GM12878 (cell line): ENCODE measurements at places on chromosomes 6 and 20.

DNA sequence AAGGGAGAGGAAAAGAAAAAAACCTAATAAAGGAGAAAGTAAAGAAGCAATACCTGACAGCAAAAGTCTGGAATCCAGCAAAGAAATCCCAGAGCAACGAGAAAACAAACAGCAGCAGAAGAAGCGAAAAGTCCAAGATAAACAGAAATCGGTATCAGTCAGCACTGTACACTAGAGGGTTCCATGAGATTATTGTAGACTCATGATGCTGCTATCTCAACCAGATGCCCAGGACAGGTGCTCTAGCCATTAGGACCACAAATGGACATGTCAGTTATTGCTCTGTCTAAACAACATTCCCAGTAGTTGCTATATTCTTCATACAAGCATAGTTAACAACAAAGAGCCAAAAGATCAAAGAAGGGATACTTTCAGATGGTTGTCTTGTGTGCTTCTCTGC lies 70.8 kb upstream of the RNF146 start:
- no peak for DNase-seq

- no peak for DNase-seq
Measured at GRCh38 chr20:61561111-61561830, 309.2 kb downstream of the CDH4 start.

GRCh38 chr20:7710440-7710839 lies 229.8 kb downstream of the HAO1 start:
- no peak for DNase-seq

GRCh38 chr6:113491376-113491775 lies 365.8 kb upstream of the MARCKS start:
- no peak for DNase-seq

DNA sequence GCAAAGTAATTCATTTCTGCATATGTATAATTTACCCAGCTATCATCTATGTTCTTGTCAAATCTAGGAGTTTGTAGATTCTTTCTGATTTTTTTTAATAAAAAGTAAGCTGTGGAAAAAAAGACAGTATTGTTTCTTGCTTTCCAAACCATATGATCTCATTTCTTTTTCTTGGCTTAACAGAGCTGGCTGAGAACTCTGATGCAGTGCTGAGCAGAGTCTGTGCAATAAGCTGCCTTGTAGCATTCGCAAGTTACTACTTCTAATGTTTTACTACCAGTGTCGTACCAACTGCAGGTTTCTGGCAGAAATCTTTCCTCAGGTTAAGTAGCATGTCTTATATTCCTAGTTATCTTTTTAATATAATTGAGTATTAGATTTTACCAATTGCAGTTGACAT lies 15.6 kb downstream of the RRBP1 start:
- no peak for DNase-seq

- DNase-seq: no peak
Measured at GRCh38 chr6:79733388-79733787, 102.3 kb downstream of the SH3BGRL2 start.

- DNase-seq: no peak
Measured at GRCh38 chr6:26224940-26225847, 138.0 kb downstream of the HFE start.

DNA sequence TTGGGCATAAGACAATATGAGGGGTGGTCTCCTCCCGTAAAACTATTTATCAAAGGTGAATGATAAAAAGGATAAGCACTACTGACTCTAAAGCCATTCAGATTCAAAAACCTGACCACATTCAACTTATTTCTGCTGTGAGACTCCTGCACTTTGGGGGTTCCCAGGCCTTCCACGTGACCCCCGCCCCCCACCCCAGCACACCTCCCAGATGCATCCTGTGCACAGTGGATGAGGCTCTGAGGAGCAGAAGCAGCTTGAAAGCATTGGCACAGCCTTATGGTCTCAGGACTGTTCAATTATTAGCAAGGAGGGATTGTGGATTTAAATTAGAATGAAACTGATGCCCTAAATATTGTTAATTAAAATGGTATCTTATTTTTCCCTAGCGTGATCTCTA lies 55.1 kb upstream of the SAMD5 start:
- no peak for DNase-seq

- no peak for DNase-seq
Measured at GRCh38 chr6:131766631-131767030, 41.2 kb upstream of the ENPP1 start.

DNA sequence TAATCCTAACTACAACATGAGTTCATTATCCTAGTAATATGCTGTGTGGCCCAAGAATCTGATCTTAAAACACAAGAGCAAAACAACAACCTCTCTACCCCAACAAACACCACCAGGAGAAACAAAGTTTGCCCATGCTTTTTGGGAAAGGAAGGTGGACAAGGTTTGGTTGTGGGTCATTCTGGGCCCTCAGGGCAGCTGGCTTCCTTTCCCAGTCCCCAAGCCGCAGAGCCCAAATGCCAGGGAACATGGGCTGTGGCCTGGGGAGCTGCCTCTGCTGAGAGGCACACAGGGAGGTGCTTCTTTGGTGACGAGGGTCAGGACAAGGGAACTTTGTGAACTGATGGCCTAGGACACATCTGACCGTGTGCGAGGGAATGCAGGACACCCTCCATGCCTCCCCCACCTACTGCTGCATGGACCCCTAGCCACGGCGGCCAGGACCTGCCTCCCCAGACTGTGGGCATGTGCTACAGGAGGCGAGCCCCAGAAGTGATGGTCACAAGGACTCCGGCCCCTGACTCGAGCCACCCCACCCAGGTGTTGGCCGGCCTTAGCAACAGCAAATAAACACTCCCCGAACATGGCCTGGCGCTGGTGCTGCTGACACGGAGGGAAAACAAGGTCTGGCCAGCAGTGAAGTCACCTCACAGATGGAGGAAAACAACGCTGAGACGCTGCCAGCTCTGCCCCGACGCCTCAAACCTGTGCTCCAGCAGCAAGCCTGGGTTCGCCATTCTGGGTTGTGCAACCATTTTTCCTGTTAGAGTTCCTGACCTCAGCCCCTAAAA lies 55.6 kb downstream of the RRBP1 start:
- DNase-seq: no peak

DNA sequence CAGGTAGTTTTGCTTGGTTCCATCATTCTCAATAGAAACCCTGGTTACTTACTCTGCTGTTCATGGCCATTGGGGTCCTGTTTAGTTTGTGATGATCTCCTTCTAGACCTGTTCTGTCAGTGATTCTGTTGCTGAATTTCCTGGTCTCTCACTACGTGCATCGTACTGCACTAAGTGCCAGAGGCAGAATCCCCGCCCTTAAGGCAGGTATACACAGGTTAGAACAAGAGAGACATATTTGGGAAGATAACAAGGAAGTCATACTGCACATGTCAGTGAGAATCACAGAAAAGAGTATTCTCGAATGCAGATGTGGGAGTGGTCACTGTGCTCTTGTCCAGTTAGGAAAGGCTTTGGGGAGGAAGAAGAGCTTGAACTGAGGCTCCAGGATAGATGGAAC lies 148.1 kb upstream of the MYLIP start:
- DNase-seq: no peak

GRCh38 chr20:62506087-62506486 lies 30.3 kb upstream of the GATA5 start:
- no peak for DNase-seq

GRCh38 chr6:39184906-39185580 lies 44.2 kb downstream of the KCNK5 start:
- no peak for DNase-seq

GRCh38 chr6:144349690-144350527 lies 64.8 kb downstream of the UTRN start:
- DNase-seq: peak; percentile 60

- DNase-seq: no peak
Measured at GRCh38 chr6:150448221-150448620, 79.4 kb downstream of the IYD start.

DNA sequence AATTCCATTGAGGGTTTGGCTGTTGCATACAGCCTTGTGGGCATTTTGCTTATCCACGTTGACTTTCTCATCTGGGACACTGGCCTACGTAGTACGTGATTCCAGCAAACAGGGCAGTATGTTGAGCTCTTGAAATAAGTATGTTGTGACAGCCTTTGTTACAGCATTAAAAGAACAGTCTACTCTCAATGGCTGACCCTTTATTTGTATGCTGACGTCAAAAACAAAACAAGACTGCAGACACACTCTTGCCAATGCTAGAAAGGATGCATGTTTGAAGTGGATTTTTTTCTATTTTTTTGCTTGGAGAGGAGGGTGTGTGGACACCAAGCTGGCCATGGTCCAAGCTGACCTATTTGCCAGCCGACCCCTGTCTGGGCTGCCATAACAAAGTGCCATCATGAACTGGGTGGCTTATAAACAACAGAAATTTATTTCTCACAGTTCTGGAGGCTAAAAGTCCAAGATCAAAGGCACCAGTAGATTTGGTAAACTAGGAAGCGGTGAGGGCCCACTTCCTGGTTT lies 10.8 kb upstream of the SNHG17 start:
- no peak for DNase-seq

DNA sequence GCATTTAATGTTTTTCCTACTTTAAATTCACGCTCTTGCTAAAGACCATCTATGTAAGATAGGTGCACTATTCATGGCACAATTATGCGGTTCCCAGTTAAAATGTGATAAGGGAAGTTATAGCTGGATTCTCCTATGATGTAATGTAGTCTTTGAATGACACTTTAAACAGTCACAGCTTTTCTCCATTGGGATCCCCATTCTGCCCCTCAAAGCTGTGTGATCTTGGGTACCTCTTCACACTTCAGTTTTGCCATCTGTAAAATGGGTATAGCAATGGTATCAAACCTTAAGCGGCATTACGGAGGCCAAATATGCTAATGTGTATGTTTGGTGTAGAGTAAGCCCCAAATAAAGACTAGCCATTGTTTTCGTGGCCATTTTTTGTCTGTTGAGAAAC lies 64.7 kb upstream of the ZNF217 start:
- DNase-seq: no peak

DNA sequence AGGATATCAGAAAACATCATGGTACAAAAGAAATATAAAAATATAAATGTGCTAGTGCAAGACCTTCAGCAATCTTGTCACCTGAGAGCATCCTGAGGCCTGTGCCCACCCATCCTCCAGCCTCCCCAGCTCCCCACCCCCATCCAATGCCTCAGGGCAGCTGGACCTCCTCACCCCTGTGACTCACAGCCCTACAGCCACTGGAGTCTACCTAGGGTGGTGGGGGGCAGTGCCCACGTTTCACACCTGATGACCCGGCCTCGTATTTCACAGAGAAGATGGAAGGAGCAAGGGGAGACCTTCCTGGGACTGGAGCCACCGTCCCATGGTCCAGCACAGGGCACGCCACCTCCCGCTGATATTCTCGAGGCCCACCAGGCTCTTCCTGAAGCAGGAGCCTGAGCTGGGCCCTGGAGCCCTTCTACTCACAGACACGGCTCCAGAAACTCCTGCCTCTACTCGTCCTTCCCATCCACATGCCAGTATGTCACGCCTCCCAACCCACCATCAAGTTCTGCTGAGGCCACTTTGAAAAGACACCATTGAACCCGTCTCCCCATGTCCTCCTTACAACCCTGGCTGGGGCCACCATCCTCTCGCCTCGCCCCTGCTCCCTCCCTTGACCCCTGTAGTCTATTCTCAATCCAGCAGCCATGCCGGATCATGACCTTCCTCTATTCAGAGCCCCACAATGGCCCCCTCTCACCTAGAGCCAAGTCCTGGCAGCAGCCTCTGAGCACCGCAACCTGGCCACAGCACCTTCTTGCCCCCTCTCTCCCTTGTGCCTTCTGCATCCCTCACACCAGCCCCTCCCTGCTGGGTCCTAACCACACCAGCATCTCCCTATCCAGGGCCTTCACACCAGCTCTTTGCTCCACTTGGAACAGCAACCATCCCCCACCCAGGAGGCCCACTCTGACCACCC lies 13.3 kb downstream of the APMAP start:
- no peak for DNase-seq

GRCh38 chr20:25120457-25120856 lies 38.5 kb upstream of the VSX1 start:
- no peak for DNase-seq

GRCh38 chr6:166335378-166336302 lies 6.7 kb downstream of the SFT2D1 start:
- peak; percentile 71 for DNase-seq

GRCh38 chr20:35216541-35216940 lies 9.9 kb upstream of the MMP24 start:
- DNase-seq: no peak

- no peak for DNase-seq
Measured at GRCh38 chr20:1907586-1907985, 12.4 kb downstream of the SIRPA start.

GRCh38 chr6:31156641-31157040 lies 961 bp downstream of the CCHCR1 start:
- no peak for DNase-seq

GRCh38 chr6:91328241-91328640 lies 741.4 kb upstream of the MAP3K7 start:
- DNase-seq: no peak

DNA sequence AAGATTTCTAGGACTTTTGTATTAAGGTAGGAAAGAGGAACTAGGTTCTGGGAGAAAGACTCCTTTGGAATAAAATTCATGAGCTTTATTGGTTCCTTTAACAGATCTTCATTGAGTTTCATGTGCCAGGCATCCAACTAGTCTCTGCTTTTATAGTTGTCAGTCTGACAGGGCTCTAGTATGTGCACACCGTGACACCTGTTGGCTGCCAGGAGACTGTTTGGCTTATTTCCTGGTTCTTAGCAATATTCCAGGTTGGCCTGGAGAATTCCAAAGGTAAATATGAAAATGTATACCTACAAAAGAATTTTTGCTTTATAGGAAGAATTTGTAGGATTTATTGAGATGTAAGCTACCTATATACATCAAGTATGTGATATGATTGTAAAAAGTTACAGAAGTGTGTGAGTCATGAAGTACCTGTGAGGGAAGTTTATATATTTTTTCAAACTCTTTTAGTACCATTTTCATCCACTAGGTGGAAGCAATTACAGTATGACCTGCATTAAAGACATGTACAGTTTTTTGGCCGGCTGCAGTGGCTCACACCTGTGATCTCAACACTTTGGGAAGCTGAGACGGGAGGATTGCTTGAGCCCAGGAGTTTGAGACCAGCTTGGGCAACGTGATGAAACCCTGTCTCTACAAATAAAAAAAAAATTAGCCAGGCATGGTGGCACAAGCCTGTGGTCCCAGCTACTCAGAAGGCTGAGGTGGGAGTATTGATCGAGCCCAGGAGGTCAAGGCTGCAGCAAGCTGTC lies 35.2 kb downstream of the NDUFAF5 start:
- DNase-seq: no peak

DNA sequence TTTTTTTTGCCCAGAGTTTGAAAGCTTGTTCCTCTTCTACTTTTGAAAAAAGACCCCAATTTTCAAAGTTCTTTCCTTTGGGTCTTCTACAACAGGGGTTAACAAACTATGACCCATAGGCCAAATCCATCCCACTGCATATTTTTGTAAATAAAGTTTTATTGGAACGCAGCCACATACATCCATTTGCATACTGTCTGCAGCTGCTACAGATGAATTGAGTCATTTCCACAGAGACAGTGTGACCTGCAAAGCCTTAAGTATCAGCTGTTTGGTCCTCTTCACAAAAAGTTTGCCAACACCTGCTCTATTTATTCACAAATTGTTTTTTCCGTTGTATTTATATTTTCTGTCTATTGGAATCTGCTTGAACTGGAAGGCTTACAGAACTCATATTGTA lies 189.2 kb downstream of the TBC1D7 start:
- DNase-seq: no peak

- DNase-seq: no peak
Measured at GRCh38 chr6:75550544-75551167, 51.0 kb upstream of the SENP6 start.

- no peak for DNase-seq
Measured at GRCh38 chr6:20681243-20681684, 147.0 kb downstream of the CDKAL1 start.

GRCh38 chr6:162313922-162314660 lies 413.5 kb downstream of the PRKN start:
- no peak for DNase-seq
